Heart left ventricle (tissue), 16 donors: ENCODE measurements at places on chromosomes 1 and 21.

DNA sequence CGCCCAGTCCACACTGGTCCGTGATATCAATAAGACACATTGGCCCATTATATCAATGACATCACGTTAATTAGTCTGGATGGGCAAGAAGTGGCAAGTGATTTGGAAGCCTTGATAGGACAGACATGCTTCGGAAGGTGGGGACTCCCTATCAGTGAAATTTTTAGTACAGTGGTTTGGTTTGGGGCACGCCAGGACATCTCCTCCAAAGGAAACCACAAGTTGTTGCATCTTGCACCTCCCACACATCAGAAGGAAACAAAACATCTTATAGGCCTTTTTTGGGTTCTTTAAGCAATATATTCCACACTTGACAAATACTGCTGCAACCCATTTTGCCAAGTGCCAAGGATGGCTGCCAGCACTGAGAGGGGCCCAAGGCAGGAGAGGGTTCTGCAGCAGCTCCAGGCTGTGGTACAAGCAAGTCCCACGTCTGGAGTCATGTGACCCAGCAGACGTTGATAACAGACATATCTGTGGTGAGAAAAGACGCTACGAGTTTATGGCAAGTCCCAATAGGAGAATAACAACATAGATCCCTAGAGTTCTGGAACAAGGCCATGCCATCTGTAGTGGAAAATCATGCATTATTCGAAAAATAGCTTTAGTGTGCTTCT lies 95.3 kb upstream of the DISP3 start:
- DNase-seq = no peak

DNA sequence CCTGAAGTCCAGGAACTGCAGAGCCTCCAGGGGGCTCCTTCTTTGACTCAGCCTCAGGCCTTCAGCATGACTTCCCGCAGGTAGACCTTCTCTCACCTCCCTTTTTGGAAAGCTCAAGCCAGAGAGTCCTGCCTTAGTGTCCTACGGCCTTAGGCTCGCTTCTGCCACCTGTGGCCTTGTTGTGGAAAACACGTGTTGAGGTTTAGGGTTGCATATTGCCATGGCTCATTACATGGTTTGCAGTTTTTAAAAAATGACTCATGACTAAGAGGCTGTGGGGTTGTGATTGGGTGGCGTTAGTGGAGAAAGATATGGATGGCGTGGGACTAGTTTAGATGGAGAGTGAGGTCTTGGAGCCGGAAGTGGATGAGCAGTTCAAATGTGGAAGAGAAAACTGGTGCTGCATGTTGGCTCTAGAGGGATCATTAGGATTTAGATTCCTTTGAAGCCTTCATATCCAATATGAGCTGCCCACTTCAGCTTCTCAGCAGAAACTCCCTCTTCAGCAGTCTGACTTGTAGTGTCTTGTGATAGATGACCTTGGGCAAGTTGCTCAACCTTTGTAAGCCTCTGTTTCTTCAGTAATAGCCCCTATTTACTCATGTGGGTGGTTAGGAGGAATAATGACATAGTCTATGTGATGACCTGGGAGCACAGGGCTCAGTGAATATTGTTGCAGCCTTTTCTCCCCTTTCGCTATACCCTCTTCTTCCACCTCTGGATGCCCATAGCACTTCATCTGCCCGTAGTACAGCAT lies 6.5 kb upstream of the FGGY start:
- DNase-seq = no peak

GRCh38 chr21:38847556-38847955 lies 41.8 kb downstream of the ETS2 start:
- no peak for DNase-seq

GRCh38 chr1:83691953-83692500 lies 306.9 kb downstream of the TTLL7 start:
- no peak for DNase-seq

DNA sequence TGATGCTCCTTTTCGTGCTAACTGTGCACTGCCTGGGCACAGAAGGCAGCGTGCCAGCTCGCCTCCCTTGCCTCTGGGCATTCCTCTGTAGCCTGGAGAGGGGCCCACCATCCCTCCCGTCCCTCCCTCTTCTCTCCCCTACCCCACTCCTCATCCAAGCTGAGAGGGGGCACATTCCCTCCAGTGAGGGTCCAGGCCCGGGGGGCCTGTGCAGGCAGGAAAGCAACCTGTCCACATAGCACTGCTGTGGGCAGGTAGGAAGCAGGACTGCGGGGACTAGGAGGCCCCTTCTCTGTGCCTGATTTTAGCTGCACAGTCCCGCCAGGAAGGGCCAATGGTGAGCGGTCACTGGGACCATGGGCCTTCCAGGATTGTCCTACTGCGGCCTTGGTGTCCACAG lies 10.3 kb upstream of the PKNOX1 start:
- DNase-seq = no peak

- DNase-seq = no peak
Measured at GRCh38 chr21:38734646-38735365, 70.9 kb upstream of the ETS2 start.

GRCh38 chr1:169126335-169126734 lies 19.8 kb downstream of the ATP1B1 start:
- DNase-seq = no peak

GRCh38 chr1:61042466-61043009 lies 39.8 kb upstream of the NFIA start:
- no peak for DNase-seq
